Dorsolateral prefrontal cortex (tissue), 122 donors: ENCODE measurements at places on chromosomes 7 and 10. TPM values are rescaled to one million over a fixed set of nuclear protein-coding genes. Genes with fewer than 3 reads are reported as not detected.

CALHM1 gene
- total RNA-seq, result 2.3 TPM

CDC14C gene
- total RNA-seq, result not detected

TMEM196 gene
- 10.1 TPM for total RNA-seq

DOCK4 gene
- total RNA-seq, result 159 TPM

CNNM2 gene
- total RNA-seq, result 31.7 TPM

HECW1 gene
- 123 TPM for total RNA-seq

VGF gene
- 26.7 TPM for total RNA-seq

UCN3 gene
- total RNA-seq, result not detected

ATOH7 gene
- 3.9 TPM for total RNA-seq

PDE6C gene
- not detected for total RNA-seq

TSPAN12 gene
- 4.8 TPM for total RNA-seq

CHAT gene
- not detected for total RNA-seq

CLCN1 gene
- not detected for total RNA-seq

LRRD1 gene
- 2.0 TPM for total RNA-seq

NXPH1 gene
- total RNA-seq, result 28.8 TPM

PALD1 gene
- 11.6 TPM for total RNA-seq

FMC1 gene
- total RNA-seq, result 5.3 TPM

RHBDD2 gene
- total RNA-seq, result 228 TPM

HOXA7 gene
- not detected for total RNA-seq

MRPS16 gene
- 56.7 TPM for total RNA-seq
